ENCODE measurements at places on chromosomes 4 and X.

DNA sequence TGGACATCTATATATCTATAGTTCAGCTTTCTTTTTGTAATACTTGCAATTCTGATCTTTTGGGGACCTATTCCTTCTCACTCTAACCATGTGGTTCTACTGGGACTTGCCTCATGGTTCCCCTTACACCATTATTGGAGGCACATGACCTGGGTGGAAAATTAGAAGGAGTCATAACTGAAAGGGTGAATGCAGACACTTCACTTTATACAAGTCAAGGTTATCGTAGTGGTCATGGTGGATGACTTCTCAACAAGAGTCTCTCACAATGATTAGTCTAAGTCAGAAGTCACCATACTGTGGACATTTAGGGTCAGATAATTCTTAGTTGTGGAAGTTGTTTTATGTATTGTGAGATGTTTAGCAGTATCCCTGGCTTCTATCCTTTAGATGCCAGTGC, 10.5 kb upstream of the EIF4E start:
- no peak for DNase-seq

GRCh38 chrX:9644335-9644734, 121.3 kb downstream of the GPR143 start:
- no peak for DNase-seq

- no peak for DNase-seq
Measured at GRCh38 chr4:93299118-93299517, 529.4 kb upstream of the ATOH1 start.

- no peak for DNase-seq
Measured at GRCh38 chr4:112604589-112604988, 32.1 kb downstream of the ZGRF1 start.

- DNase-seq, result no peak
Measured at GRCh38 chr4:186294160-186294559, 28.2 kb downstream of the F11 start.

- DNase-seq, result no peak
Measured at GRCh38 chrX:100263650-100264049, 146.4 kb downstream of the PCDH19 start.

GRCh38 chr4:157502656-157503055, 282.1 kb downstream of the GRIA2 start:
- DNase-seq, result no peak

DNA sequence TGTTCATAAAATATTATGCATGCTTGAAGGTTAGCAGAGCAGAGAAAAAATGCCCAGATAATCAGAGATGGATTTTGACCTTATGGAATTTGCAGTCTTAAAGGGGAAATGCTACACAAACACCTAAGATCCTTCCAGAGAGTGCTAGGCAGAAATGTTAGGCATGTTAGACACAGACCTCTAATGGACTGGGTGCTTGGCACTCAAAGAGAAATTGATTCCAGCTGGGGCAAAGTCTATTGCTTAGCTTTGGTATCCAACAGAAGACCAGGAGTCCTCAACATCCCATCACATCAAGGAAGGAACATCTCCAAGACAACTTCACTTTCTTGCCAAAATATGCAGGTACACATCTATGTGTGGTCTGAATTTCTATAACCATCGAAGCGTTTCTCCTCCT, 32.2 kb upstream of the PPARGC1A start:
- DNase-seq, result no peak

- no peak for DNase-seq
Measured at GRCh38 chr4:99099311-99099710, 10.7 kb upstream of the ADH5 start.

GRCh38 chr4:177374966-177375365, 65.3 kb downstream of the NEIL3 start:
- no peak for DNase-seq

GRCh38 chrX:80430826-80431504, 10.7 kb downstream of the TENT5D start:
- no peak for DNase-seq

- no peak for DNase-seq
Measured at GRCh38 chr4:187547316-187547715, 448.3 kb upstream of the ZFP42 start.

DNA sequence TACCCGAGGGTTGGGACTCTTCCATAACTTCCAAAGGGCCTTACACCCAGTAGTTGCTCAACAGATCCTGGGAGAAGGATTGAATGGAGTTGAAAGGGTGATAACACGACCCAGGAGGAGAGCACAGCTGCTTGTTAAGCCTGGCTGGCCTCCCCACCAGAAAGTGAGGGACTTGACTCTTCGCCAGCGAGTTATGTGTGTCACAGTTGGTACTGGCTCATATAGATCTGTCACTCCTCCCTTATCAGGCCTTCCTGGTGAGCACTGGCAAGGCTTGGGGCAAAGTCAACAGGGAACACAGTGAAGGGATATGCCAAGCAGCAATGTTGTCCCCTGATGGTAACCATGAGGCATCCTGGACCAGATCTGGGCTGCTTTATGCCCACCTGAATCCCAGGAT, 35.8 kb downstream of the APLN start:
- no peak for DNase-seq

GRCh38 chrX:48826876-48827653, 752 bp downstream of the ERAS start:
- DNase-seq, result no peak

- no peak for DNase-seq
Measured at GRCh38 chrX:109511113-109511512, 25.5 kb upstream of the NXT2 start.

DNA sequence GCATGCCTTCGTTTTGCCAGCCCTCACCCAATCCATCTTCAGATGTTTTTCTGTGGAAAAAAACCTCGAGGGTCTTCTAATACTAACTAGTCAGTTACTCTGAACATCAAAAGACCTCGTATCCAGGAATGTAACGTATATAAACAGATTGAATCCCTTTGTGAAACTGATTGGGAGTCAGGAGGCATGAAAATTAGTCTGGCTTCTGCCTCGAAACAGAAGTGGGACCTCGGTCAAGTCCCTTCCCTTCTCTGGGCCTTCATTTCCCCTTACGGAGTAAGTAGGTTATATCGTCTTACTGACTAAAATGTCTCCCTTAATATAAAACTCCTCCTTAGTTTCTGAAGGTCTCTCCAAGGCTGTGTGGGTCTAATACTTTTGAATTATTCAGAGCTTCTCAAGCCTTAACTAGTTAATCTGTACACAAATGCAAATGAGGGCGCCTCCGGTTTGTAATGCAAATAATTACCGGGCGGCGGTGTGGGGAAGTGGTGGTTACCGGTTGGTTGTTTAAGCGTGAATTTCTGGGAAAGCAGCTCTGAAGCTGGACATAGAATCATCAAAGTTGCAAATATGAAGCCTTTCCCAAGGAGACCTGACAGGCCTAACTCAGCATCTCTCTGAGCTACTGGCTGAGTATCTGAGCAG, 11.4 kb upstream of the NKRF start:
- no peak for DNase-seq

DNA sequence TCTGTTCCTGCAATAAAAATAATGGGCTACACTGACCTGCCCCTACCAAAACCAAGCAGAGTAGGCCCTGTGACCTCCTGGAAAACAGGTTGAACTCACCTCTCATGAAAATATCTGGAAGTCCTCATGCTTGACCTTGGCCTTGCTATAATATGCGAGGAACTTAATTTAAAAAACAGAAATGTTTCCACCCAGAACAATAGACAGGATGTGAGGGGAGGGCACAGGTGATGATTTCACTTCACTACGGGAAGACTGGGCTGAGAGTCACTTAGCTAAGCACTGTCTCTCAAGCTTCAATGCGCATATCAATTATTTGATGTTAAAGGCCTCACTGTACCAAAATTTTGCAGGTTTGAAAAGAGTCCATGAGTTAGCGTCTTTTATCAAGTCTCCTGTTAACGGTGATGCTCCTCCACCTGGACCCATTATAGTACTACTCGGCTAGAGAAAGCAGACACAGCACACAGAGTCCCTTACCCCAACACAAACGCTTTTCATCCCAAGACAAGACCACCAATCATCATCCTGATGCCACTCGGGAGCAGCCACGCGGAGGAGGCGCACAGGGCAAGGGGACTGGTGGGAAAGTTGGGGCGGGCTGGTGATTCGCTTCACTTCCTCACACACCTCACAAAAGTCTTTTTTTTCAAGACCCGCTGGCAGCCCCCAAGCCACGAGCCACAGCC, 25.9 kb downstream of the ZNF721 start:
- DNase-seq, result no peak

GRCh38 chr4:17092736-17093437, 194.4 kb upstream of the LDB2 start:
- no peak for DNase-seq

DNA sequence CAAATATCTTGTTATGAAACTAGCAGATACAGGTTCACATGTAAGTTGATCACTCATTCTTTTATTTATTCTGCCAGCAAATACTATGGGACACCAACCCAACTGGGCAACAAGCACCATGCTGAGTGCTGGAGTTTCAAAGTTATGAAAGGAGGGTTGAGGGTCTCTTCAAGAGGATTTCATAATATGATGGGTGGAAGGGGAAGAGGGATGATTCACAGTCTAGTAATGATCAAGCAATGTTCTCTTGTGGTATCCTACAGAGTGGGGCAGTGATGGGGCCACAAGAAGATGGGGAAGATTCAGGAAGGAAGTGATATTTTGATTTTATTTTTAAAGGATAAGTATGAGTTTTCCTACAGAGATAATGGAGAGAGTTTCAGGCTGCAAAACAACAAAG, 46.2 kb upstream of the TXK start:
- no peak for DNase-seq

DNA sequence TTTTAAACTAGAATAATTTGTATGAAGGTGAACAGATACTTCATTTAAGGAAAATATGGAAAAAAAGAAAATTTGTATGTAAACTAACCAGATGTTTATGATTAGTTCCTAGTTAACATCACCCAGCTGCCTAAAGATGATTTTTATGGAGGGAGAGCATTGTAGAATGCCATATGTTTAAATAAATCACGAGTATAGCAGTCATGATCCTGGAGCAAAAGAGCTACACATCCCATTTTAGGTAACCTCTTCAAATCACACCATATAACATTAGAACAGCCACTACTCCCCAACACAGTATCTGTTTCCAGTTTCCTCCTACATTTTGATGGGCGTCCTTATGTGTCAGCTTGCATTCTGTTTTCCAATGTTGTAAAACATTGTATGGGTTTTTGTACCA, 571.9 kb upstream of the FAM241A start:
- no peak for DNase-seq

DNA sequence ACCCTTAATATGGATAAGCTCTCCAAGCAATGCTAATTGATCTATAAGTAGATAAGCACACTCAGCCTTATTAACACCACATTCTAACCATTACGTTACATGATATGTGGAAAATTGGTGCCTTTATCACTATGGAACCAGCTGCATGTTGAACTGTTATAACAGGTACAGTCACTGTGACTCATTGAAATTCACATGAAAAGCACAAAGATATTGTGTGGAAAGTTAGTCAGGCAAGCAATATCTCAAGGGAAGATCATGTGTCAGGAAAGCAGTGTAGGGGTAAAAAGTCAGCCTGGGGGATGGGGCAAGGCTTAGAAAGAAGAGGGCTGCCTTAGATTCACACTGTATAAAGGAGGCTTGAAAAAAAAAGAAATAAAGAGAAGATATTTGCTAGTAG, 313.7 kb upstream of the SMIM31 start:
- no peak for DNase-seq

- no peak for DNase-seq
Measured at GRCh38 chr4:44651425-44651824, at the start of gene YIPF7. Gene YIPF7 (minus strand): TSS chr4:44651625. CDS start chr4:44650100, 1,525 bp downstream.

GRCh38 chr4:54731976-54732375, 74.2 kb downstream of the KIT start:
- no peak for DNase-seq

DNA sequence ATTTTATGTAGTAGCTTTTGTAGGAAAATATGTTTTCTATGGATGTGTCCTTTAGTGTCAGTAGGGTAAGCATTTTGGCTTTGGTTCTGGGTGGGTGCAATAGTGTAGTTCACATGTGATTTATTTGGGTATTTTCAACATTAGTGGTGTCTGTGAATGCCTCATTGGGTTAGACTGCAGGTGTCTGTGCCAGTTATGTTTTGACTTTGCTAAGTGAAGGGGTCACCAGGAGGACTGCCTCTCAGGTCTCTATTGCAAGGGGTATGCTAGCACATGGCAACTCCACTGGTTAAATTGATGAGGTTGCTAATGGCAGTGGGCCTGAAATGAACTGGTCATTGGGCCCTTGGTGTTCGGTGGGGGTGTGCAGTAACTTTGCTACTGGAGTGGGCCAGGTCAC, 467.1 kb downstream of the NAF1 start:
- DNase-seq, result no peak

GRCh38 chrX:2500091-2500802, 529 bp downstream of the DHRSX start:
- DNase-seq, result no peak

DNA sequence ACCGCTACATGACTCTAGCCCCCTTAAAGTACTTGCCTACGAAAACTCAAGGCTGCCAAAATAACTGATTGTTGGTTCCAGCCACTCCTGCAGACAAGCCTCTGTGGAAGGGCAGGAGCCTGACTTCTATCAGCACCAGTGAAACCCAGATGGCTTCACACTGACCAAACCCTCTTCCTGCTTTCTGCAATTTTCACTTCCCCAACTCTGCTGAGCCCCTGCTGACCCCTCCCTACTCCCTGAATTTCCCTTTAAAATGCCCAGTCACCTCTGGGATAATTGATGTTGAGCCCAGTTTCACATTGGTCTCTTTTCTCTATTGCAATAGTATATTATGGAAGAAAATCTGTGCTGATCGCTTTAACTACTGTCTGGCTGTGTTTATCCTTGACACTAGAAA, 61.6 kb upstream of the STS start:
- DNase-seq, result no peak

DNA sequence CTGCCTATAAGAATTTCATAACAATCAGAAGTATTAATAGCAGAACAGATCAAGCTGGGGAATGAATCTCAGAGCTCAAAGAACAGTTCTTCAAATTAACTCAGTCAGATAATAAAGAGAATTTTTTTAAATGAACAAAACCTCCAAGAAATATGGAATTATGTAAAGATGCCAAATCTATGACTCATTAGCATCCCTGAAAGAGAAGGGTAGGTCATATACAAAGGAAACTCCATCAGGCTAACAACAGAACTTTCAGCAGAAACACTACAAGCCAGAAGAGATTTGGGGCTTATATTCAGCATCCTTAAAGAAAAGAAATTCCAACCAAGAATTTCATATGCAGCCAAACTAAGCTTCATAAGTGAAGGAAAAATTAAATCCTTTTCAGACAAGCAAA, 28.6 kb downstream of the CBR4 start:
- DNase-seq, result no peak

GRCh38 chr4:153547520-153547919, 81.4 kb downstream of the TMEM131L start:
- no peak for DNase-seq

DNA sequence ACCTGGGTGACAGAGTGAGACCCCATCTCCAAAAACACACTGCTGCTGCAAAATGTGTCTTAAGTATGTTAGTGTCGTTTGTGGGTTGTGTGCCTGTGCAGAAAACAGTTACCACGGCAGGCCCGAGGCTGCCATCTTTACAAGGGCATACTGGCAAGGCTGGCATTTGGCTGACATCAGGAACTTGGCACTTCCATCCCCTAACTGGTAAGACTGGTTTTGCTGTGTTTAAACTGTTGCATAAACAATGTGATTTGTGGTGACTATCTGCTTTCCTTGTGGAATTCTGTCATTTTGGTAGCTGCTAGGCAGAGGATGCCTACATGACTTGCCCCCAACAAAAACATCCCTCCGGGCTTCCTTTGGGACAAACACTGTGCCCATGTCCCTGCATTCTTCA, 12.3 kb downstream of the LRP2BP start:
- no peak for DNase-seq

Measured in omental fat pad (tissue), 4 donors.